Activated T-helper 9 cell treated with anti-CD3 and anti-CD28 coated beads, Interleukin-2, amount 50 U/mL, for 16 hours (primary cell): ENCODE measurements at places on chromosomes 13 and 19.
A peak's percentile ranks its signal among the peaks of the same experiment; 100 is the strongest.

- DNase-seq = no peak
Measured at GRCh38 chr13:78499802-78500201, 103.5 kb downstream of the POU4F1 start.

- DNase-seq = no peak
Measured at GRCh38 chr13:33757713-33758112, 60.2 kb upstream of the RFC3 start.

DNA sequence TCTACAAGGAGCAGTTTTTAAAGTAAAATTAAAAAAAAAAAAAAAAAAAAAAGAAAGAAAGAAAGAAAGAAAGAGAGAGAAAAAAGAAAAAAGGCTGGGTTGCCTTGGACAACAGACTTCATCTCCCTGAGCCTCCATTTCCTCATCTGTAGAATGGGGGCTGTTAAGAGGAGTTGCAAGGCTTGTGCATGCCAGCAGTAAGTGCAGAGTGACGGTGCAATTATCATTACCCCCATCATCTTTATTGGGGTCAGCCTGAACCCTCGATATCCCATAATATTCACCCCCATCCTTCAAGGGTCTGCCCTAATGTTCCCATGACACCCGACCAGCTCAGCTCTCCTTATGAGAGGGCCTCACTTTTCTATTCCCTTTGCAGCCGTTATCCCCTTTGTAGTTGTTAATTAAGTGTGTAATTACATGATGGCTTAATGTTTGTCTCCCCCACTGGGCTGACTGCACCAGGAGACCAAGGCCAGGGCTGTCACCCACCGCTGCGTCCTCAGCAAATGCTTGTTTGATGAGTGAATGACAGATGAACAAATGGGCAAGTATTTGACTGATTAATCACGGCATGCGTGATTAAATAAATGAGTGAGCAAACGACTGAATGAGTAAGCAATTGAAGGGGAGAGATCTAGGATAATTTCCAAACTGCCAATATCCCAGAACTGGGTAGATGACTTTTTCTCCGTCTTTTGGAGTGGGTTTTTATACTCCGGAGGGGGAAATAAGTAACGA is 10.1 kb downstream of the FOSB start:
- DNase-seq = no peak

GRCh38 chr13:112447306-112447705 is 71.2 kb downstream of the SPACA7 start:
- DNase-seq = no peak

GRCh38 chr19:45164577-45165335 is 4.0 kb upstream of the NKPD1 start:
- peak; percentile 19 for DNase-seq

GRCh38 chr19:35895911-35896642 is 4.3 kb downstream of the NFKBID start:
- no peak for DNase-seq

DNA sequence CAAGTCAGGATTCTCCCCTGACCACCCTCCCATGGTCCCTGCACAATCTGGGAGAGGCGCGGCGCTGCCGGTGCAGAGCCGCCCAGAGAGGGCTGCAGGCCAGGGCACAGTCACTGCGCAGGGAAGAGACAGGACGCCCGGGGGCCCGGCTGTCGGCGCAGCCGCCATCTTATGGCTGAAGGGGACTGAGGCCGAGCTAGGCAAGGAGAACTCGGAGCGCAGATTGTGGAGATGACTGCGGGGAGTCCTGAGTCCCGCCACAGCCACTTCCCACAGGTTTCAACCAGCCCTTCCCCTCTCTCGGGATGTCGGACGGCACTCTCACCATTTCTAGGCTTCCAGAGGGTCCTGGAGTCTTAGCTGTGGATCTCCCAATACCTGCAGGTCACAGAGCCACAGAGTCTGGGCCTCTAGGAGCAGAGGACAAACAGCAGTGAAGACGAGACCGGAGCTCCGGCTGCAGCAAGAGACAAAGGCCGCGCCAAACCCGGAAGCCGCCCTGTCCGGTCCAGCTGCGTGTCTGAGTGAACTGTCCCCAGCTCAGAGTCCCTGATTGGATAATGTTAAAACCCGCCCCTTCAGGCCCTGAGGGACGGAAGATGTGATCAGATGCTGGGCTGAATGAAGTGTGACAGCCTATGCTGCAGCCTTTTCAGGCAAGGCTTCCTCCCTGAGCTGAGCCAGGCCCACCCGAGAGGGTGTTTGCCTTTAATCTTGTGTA is at the start of gene ZNF708:
TSS of gene ZNF708 (minus strand) at position 526 of the 721 bp plus-strand sequence. CDS start at position 328, 198 bp downstream.
- peak; percentile 51 for DNase-seq

GRCh38 chr13:98411617-98412265 is 165.2 kb downstream of the STK24 start:
- DNase-seq = no peak

GRCh38 chr19:4390567-4391305 is 9.6 kb downstream of the SH3GL1 start:
- DNase-seq = no peak

DNA sequence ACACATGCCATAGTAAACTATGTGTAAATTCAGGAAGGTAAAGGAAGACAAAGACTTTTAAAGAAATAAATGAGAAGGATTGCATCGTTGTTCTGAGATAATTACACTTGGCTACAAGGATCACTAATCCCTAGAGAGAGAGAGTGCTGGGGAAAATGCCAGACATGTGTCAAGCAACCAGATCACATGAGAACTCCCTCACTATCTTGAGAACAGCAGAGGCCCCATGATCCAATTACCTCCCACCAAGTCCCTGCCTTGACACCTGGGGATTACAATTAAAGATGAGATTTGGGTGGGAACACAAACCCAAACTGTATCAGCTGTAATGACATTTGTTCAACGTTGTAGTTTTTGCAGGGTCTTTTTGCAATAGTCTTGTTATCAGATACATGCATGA is 1600.9 kb upstream of the MIR17HG start:
- no peak for DNase-seq

DNA sequence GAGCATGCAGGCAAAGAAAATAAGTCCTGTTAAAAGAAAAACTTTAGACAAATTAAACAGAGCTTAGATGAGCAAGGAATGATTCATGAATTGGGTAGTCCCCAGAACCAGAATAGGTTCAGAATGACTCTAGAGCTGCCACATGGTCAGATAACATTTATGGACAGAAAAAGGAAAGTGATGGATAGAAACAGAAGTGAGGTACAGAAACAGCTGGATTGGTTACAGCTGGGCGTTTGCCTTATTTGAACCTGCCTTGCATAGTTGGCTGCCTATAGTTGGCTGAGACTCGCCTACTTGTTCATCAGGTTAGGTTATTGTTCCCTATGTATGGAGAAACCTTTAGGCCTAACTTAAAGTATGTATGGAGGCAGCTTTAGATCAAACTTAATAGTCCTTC is 35.4 kb downstream of the WDFY2 start:
- no peak for DNase-seq

DNA sequence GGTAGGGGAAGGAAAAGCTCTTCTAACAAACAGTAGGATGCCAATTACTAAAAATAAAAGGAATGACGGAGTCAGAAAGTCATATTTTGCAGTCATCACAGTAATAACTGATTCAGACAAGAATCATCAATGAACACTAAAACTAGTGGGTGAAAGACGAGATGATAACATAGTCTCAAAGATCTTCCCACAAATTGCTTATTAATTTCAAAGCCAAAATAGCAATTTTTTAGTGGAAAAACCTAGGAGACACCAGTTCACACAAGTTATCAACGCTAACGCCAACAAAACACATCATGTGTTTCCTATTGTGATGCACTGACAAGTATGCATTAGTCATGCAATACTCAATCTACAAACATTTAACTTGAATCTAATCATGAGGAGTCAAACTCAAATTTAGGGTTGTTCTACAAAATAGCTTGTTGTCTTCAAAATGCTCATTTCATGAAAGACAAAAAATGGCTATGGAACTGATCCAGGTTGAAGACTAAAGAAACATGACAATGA is 18.6 kb downstream of the ZNF233 start:
- DNase-seq = no peak

DNA sequence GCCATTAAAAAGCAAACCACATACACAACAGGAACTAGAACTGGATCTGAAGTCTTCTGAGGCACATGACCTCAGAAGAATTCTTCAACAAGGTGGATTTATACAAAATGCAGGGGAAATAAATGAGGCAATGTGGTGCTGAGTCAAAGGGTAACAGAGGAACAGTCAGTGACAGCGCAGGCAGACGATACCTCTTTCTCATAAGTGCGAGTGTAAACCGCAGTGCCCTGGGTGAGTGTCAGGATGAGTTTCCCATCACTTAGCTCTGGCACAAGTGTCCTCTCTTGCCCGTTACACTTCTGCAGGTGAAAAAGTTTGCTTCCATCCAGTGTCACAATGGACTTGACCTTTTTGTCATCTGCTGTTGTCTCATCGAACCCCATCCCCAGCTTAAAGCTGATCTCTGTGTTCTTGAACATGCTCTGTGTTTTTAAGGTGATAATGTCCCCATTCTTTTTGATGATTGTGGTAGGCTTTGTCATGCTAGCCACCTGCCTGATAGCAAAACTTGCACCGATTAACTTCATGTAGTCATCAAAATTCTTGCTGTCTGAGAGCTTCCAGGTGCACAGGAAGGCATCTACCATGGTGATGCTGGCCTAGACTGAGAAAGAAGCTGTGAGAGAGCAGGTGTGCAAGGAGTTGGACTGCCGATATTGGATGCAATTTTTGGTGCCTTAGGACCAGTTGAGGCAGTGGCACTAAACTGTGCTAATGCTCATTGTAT is 97.3 kb downstream of the AKAP11 start:
- no peak for DNase-seq

DNA sequence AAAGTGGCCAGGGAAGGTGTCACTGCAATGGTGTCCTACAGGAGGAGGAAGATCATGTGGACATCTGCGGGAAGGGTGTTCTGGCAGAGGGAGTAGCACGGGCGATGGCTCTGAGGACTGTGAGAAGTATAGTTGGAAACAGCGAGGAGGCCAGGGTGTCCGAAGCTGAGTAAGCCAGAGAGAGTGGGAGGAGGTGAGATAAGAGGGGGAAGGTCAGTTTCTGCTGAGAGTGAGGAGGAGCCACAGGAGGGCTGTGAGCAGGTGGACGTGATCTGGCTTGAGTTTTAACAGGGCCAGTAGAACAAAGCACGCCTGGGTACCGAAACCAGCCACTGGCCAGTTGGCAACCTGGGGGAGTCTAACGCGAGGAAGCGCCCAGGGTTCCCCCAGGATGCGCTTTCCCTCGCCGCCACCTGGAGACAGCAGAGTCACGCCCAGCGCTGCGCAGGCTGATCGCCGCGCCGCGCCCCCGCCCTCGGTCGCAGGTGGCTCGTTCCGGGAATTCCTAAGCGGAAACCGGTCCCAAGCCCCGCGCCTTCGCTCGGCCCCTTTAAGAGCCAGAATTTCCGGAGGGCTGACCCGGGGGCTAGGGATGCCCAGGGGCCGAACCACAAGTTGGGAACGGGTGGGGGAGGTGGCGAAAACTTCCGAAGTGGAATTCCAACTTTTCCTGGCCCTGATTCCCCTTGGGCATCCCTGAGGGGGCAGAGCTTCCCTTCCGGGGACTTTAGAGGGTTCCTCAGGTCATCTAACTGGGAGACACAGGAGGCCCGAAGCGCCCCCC is 1.1 kb upstream of the LSR start:
- DNase-seq = no peak

DNA sequence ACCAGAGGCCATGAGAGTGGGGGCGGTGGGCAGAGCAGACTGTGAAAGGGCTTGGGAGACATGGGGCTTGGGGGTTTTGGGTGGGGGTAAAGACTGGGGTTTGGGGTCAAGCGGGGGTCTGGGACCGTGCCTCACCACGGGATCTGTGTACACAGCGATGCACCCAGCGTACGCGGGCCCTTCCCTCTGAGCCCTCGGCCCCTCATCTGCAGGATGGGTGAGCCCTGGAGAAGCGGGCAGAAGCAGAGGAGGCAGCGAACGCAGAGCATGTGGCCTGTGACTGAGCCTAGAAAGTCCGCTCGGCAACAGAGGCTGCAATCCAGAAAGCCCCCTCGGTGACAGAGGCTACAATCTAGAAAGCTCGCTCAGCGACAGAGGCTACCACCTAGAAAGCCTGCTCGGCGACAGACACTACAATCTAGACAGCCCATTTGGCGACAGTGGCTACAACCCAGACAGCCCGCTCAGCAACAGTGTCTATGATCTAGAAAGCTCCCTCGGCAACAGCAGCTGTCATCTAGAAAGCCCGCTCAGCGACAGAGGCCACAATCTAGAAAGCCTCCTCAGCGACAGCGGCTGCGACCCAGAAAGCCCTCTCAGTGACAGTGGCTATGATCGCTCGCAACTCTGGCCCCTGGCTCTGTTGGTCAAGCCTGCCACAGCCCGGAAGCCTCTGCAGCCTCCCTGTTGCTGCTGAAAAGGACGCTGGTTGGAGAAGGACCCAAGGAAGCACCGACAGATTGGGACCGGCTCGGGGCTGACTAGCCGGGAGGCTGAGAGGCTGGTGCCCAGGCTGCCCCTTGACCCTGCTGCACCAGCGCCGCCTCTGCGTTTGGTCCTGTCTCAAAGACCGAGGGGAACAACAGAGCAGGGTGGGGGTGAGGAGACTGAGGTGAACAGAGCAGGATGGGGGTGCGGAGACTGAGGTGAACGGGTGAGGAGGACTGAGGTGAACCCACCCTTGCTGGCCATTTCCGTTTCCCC is 68.6 kb downstream of the SPACA7 start:
- no peak for DNase-seq

GRCh38 chr13:44172281-44172810 is 201.3 kb upstream of the SERP2 start:
- no peak for DNase-seq

DNA sequence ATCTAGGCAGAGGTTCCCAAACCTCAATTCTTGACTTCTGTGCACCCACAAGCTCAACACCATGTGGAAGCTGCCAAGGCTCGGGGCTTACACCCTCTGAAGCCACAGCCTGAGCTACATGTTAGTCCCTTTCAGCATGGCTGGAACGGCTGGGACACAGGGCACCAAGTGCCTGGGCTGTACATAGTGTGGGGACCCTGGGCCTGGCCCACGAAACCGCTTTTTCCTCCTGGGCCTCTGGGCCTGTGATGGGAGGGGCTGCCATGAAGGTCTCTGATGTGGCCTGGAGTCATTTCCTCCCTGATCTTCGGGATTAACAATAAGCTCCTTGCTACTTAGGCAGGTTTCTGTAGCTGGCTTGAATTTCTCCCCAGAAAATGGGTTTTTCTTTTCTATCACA is 108.1 kb downstream of the HS6ST3 start:
- DNase-seq = no peak

DNA sequence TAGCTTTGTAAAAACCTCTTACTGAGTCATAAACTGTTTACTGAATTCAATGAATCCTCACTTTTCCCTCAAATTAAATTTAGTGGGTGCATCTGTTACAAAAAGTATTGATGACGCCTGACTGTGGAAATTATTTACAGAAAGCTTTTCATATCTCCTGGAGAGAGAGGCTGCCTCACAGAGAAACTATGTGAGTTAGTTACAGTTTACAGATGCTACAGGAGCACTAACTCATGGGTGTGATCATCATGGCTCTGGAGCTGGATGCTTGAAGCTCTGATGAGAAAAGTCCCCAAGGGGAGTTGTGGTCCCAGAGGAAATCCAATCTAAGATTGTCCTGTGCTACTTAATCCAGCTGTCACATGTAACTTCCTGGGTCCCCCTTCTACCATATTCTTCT is 590.8 kb downstream of the LMO7 start:
- no peak for DNase-seq

DNA sequence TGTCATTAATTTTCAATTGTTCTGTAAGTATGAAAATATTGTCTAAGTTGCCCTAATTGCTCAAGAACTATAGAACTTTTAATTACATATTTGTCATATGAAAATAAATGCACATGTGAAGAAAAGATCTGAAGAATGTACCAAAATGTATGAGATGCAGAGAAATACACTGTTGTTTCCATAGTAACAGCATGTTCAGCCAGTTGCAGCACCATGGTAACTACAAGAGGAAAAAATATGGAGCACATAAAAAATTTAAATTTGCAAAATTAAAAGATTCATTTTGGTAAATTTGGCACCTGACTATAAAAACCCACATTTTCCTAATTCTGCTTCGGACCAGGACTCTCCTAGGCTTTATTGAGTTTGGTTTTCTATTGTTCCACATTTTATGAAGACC is 1170.0 kb upstream of the MIR17HG start:
- DNase-seq = no peak
